CD4-positive, alpha-beta T cell treated with Interleukin-1 beta for 1 hour (primary cell): ENCODE measurements at places on chromosomes 7 and 10.

DNA sequence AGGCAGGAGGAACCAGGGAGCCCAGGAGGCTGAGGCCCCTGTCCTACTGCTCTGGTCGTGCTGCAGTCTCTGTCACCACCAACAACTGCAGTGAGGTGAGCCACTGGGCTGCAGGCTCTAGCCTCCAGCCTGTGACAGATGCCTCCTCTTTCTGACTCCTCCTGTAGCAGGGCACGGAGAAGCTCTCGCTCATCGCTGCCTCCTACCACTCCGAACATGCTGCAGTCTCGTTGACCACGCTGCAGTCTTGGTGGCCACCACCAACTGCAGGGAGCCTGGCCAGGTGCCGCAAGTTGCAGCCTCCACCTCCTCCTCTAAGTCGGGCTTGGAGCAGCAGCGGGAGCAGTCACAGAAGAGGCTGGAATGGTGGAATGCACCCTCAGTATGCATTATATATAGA is 22.1 kb upstream of the VOPP1 start:
- DNase-seq: no peak

DNA sequence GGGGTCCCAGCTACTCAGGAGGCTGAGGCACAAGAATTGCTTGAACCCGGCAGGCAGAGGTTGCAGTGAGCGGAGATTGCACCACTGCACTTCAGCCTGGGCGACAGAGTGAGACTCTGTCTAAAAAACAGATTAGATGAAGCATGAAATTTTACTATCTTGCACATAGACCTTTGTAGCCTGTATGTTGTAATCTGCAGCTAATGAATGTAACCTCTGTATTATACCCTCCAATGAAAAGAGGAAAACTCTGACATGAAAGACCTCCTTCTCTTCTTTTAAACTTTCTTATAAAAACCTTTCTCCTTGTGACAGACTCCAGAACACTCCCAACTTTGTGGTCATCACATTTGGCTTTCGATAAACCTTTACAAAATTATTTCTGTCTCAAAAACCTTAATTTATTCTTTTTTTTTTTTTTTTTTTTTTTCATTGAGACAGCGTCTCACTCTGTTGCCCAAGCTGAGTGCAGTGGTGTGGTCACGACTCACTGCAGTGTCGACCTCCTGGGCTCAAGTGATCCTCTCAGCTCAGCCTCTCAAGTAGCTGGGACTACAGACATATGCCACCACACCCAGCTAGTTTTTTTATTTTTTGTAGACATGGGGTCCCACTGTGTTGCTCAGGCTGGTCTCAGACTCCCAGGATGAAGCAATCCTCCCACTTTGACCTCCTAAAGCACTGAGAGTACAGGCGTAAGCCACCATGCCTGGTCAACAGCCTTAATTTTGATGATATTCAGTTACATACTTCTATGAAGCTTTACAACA is 97.4 kb downstream of the SVOPL start:
- no peak for DNase-seq

DNA sequence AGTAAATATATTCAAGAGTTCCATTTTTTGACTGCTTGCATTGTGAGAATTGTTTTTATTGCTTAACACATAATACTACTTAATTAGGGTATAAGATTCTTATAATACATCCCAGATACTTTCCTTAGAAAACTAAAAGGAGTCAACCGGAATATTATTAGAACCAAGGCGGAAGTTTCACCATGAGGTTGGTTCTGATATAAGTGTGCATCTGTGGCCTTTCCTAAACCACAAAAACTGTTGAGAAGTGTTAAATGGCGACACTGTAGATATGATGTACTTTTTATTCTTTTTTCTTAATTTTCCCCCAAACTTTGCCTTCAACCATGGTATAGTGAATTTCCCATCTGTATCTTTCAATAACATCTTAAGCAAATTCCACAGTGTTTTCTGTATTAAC is 32.3 kb upstream of the INHBA start:
- DNase-seq: no peak

DNA sequence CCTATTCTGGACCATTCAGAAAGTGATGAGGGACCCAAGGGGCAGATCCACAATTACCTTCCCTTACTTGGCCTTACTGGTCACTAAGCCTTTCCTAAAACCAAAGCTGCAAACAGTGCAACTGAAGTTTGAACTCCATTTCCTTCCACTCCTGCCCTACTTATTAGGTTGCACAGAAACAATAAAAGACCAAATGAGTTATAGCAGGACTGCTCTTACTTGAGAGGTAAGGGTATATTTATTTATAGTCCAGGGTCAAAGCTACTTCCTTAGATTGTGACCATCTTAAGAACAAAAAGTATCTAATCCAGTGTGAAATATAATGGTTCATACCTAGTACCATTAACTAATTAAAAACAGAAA is 27.0 kb downstream of the CDK6 start:
- no peak for DNase-seq

GRCh38 chr10:63238501-63238900 is 105.4 kb downstream of the NRBF2 start:
- DNase-seq: no peak
